Peyer's patch (tissue), 4 donors: ENCODE measurements at places on chromosomes 12 and 14. TPM values are rescaled to one million over a fixed set of nuclear protein-coding genes. Genes with fewer than 3 reads are reported as not detected.
A peak's percentile ranks its signal among the peaks of the same experiment; 100 is the strongest.

DNA sequence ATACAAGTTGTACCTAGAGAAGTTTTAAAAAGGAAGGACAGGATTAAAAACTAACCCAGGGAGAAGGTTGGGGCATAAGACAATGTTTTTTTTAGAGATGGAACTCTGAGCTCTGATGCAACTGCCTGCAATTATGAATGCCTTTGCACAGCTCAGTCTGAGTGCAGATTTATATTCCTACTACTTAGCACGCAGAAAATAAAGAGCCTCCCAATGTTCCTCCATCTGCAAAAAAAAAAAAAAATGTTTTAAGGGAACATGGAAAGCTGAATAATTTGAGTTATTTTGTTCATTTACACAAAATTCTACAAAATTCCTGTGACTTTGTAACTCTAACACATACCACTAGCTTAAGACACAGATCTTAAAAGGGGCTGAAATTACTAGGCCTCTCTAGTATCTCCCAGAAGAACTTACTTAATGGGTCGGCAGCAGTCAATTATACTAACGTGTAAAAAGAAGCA is 15.7 kb downstream of the CLIP1 start:
- DNase-seq, result no peak

- DNase-seq, result peak; percentile 29
Measured at GRCh38 chr12:116384691-116385485, 107.4 kb upstream of the MED13L start.

- no peak for DNase-seq
Measured at GRCh38 chr12:91980389-91980821, 165.2 kb downstream of the BTG1 start.

Gene ANO2
- 0.53 TPM for total RNA-seq

- DNase-seq, result no peak
Measured at GRCh38 chr14:105023791-105024480, 3.1 kb upstream of the CDCA4 start.

- no peak for DNase-seq
Measured at GRCh38 chr12:6145564-6145963, 21.1 kb upstream of the VWF start.

GRCh38 chr12:30696103-30696408 is 387 bp upstream of the IPO8 start:
- no peak for DNase-seq

Gene P3H3
- 12.3 TPM for total RNA-seq

- DNase-seq, result peak; percentile 59
Measured at GRCh38 chr14:104085032-104085888, at the start of gene ASPG. ASPG (plus strand) TSS chr14:104085700; CDS start chr14:104085771, 71 bp downstream.

DNA sequence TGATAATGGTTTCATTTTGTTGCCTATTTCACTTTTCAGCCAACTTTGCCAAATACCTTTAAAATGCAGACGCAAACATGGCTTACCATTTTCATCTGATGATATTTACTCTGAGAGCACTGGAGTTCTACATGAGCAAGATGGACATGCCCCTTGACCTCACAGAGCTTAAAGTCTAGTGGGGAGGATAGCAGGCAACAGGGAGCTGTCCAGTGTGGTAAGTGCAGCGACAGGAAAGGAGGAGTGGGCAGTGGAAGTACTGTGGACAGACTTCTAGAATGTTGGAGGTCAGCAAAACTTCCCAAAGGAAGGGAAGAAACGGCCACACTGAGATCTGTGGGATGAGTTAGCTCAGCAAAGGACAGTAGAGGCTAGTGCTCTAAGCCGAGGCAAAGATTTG is 25.3 kb downstream of the LRIG3 start:
- DNase-seq, result no peak

Gene ADCK1
- 10.7 TPM for total RNA-seq

DNA sequence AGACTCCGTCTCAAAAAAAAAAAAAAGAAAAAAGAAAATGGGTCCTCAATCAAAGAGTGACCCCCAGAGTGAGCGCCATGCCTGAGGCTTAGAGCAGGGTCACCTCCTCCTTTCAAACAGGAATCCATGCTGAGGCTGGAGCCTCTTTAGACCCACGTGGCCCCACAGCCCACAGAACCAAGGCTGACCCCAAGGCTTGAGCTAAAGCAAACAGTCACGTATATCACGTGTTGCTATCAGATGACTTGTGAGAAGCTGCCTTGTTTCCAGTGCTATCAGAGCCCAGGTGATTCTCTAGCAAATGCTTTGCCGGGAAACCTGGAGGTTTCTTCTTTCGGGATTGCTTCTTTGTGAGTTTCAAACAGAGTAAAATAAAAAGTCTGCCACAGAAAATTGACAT is 31.7 kb upstream of the DYNC1H1 start:
- no peak for DNase-seq

DNA sequence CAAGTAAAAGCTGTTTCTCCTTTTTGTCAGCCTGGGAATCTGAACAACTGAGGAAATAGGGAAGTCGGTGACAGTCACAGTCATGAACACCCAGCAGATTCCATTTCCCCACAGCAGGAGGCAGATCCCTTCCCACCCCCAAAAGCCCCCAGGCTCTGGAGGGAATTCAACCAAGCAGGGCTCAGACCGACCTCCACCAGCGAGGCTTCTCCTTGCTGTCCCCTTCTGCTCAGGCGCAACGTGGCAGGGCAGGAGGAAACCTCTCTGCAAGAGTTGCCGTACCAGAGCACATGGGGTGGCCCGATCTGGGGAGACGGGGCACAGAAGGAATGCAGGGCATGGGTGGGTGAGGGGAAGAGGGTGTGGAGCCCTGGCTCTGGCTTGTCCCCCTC is 319 bp downstream of the GALNT6 start:
- DNase-seq, result peak; percentile 62

Gene GPR135
- 4.1 TPM for total RNA-seq

GRCh38 chr12:94575024-94575423 is 75.3 kb downstream of the TMCC3 start:
- DNase-seq, result no peak
